ENCODE measurements at places on chromosomes 3 and 15. TPM values are rescaled to one million over a fixed set of nuclear protein-coding genes. Genes with fewer than 3 reads are reported as not detected.

Gene MB21D2
- total RNA-seq = 3.3 TPM

Gene GCNT3
- not detected for total RNA-seq

Gene CLRN1
- not detected for total RNA-seq

DNA sequence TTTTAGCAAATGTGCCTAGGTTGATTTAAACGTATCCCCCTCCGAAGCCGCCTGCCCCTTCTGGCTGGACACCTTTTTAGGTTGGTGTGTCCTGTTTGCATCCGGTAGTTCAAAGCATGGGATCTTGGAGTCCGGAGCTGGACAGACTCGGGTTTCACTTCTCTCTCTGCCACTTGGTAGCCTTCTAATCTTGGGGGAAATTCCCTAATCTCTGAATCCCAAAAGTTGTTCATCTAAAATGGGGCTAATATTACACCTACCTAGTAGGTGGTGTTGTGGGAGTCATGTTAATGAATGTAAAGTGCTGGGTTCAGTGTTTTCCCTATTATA, 760 bp downstream of the FANCI start:
- no peak for DNase-seq

DNA sequence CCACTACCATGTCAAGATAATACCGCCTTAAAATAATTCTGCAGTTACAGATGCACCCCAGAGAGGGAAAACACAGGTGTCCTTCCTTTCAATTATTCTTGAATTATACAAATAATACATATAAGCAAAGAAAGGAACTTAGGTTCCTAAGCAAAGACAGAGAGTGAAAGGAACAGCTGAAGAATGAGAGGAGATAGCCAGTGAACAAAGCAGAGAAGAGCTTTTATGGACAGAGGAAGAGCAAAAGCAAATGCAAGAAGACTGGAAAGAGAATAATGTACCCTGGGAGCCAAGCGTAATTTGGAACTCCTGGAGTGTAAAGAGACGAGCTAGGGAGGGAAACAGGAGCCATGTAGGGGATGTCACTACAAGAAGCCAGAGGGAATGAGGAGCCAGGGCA, 21.7 kb downstream of the GPR176 start:
- DNase-seq = no peak
